ENCODE measurements at places on chromosomes 1 and 21. TPM values are rescaled to one million over a fixed set of nuclear protein-coding genes. Genes with fewer than 3 reads are reported as not detected.

GRCh38 chr1:224252479-224252878 lies 69.4 kb downstream of the DEGS1 start:
- H3K4me3 ChIP-seq, result no peak overlapping the region
- no peak overlapping the region for H3K27ac ChIP-seq

CACNA1S gene
- total RNA-seq, result not detected

- DNase-seq, result no peak
- no peaks in the 10 kb centered on the region for H3K4me1 ChIP-seq
- H3K36me3 ChIP-seq, result no peaks in the 10 kb centered on the region
These were observed 876 bp downstream of the KCNJ15 start for GRCh38 chr21:38257667-38258066.

- H3K27me3 ChIP-seq, result peaks cover 34% of the 10 kb centered on the region
- H3K4me3 ChIP-seq, result no peak overlapping the region
- H3K36me3 ChIP-seq, result no peaks in the 10 kb centered on the region
- peaks cover 4% of the 10 kb centered on the region for H3K4me1 ChIP-seq
- H3K27ac ChIP-seq, result no peak overlapping the region
- DNase-seq, result no peak
These were observed 8.3 kb downstream of the RIPK4 start for GRCh38 chr21:41758550-41758949.

ARHGAP30 gene
- 175 TPM for total RNA-seq

DNA sequence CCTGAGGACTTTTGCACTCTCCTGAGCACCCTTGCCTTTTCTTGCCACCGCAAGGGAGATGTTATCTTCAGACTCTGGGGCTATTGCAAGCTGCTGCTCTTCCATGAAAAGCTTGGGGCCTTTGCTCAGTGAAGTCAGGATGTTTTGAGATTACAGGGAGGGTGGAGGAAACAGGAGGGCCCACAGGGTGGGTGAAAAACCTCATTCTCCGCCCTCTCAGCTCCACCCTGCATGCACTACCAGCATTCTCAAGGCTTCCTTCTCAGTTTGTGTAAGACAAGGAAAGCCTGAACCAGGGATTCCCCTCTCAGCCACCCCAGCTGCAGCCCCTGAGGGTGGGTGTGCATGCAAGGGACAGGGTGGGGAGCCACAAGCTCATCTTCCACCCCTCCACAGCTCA lies 25.8 kb upstream of the ZNF648 start:
- DNase-seq, result no peak
- H3K4me3 ChIP-seq, result no peak overlapping the region
- H3K36me3 ChIP-seq, result no peaks in the 10 kb centered on the region

GRCh38 chr1:170377440-170377839 lies 154.5 kb upstream of the GORAB start:
- H3K4me3 ChIP-seq, result no peak overlapping the region
- H3K27me3 ChIP-seq, result peaks cover 5% of the 10 kb centered on the region
- no peaks in the 10 kb centered on the region for H3K4me1 ChIP-seq

GRCh38 chr1:200411406-200412257 lies 1.8 kb upstream of the ZNF281 start:
- H3K27me3 ChIP-seq, result peaks cover 2% of the 10 kb centered on the region
- no peak for DNase-seq
- peaks cover 26% of the 10 kb centered on the region for H3K36me3 ChIP-seq
- no peak overlapping the region for H3K27ac ChIP-seq
- H3K4me3 ChIP-seq, result no peak overlapping the region

HMGCL gene
- total RNA-seq, result 46.0 TPM

GRCh38 chr1:101188331-101188730 lies 48.5 kb upstream of the S1PR1 start:
- H3K36me3 ChIP-seq, result peaks cover 2% of the 10 kb centered on the region
- H3K27me3 ChIP-seq, result no peaks in the 10 kb centered on the region
- no peak overlapping the region for H3K4me3 ChIP-seq
- H3K4me1 ChIP-seq, result peaks cover 32% of the 10 kb centered on the region

DNA sequence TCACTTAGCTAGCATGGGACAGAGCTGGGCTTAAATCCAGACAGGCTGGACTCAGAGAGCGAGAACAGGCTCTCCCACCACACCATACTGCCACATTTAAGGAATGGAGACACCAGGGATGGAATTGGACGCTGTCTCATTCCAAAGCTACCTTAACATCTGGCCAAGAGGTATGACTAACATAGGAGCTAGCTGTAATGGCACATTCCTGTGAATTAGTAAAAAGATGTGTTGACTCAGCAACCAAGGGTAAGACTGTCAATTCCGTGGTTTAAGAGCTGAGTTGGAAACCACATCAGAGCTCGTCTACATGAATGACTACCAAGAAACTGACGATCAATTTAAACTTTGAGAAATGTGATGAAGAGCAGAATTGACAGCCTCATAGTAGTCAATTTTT lies 8.3 kb upstream of the TNFRSF9 start:
- H3K4me3 ChIP-seq, result peak overlapping the region; percentile 51
- DNase-seq, result peak; percentile 61
- H3K27me3 ChIP-seq, result no peaks in the 10 kb centered on the region
- no peaks in the 10 kb centered on the region for H3K36me3 ChIP-seq
- peaks cover 54% of the 10 kb centered on the region for H3K4me1 ChIP-seq

DNA sequence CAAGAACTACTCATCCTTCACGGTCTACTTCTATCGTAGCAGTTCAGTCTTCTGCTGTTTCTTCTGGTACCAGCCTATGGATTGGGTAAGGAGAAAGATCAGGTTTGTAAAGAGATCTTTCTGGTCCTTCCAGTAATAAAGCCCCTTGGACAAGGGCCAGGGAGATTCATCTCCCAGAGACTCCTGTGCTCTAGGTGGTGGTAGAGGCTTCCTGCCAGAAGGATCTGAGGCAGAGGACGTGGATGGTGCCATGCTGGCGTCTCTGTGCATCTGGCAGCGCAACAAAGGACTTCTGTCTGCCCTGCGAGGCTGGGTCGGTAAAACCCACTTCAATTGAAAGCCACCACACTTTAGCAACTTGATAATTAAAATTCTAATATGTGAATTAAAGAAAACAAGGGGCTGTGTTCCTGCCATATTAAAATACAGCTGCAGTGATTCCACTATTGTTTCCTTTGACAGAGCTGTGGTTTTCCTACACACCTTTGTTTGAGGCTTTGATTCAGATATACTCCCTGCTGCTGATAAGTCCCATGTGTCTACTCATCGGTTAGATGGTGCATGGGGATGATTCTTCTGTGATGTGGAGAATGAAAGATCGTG lies 73.6 kb downstream of the ROR1 start:
- no peak overlapping the region for H3K27ac ChIP-seq
- H3K27me3 ChIP-seq, result no peaks in the 10 kb centered on the region
- H3K4me1 ChIP-seq, result no peaks in the 10 kb centered on the region
- H3K36me3 ChIP-seq, result no peaks in the 10 kb centered on the region

TSPEAR gene
- total RNA-seq, result not detected

DNA sequence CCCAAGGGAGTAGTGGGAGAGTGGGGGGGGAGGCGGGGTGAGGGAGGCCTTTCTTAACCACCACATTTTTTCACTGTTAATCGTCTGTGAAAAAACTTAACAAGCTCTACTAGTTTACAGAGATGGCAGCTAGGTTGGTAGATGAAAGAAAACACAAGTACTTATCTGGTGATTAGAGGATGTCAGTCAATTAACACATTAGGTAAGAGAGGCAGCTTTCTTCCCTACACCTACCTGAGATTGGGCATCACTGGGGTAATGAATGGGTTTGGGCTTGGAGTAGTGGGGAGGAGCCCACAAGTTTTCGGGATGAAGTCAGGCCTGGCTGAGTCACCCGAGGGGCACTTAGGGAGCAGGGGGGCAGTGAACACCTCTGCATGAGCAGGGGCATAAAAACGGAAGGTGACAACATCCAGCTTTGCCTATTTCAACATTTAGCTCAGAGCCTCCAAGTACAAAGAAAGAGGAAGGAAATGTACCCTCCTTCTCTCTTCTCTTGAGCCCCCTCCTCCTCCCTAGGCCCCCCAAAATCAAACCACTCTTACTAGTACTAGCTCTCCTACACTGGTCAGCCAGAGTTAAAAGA lies 2.5 kb downstream of the LBR start:
- peak overlapping the region; percentile 99 for H3K4me3 ChIP-seq
- H3K27me3 ChIP-seq, result no peaks in the 10 kb centered on the region
- peak overlapping the region; percentile 71 for H3K27ac ChIP-seq
- H3K36me3 ChIP-seq, result peaks cover 43% of the 10 kb centered on the region

DNA sequence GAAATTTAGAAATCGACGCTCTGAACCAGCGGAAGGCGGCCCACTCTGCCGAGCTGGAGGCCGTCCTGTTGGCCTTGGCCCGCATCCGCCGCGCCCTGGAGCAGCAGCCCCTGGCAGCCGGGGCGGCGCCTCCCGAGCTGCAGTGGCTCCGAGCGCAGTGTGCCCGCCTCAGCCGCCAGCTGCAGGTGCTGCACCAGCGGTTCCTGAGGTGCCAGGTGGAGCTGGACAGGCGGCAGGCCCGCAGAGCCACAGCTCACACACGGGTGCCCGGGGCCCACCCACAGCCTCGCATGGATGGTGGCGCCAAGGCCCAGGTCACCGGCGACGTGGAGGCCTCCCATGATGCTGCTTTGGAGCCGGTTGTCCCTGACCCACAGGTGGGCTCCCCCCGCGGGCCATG lies 47.0 kb upstream of the DIP2A start:
- H3K36me3 ChIP-seq, result peaks cover 21% of the 10 kb centered on the region
- no peak for DNase-seq
- H3K4me1 ChIP-seq, result no peaks in the 10 kb centered on the region
- H3K27ac ChIP-seq, result no peak overlapping the region
- H3K4me3 ChIP-seq, result no peak overlapping the region

DNA sequence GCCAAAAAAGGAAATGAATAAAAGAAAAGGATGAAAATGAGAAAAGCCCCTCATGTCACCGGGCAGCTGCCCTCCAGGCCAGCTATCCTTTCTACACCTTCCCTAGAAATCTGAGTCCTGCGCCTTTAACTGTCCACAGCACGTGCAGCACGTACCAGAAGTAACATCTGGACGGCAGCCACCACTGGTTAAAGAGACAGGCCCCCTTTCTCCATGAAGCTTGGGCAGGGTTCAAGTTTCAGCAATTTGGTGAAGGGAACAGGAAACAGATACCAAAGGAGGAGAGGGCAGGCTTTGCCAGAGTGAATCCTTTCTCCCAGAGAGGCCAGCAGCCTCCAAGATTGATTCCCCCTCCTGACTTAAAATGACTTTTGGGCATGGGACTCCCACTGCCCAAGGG lies 3.6 kb upstream of the KIAA2013 start:
- no peaks in the 10 kb centered on the region for H3K27me3 ChIP-seq
- DNase-seq, result peak; percentile 58

- H3K36me3 ChIP-seq, result no peaks in the 10 kb centered on the region
- peak overlapping the region; percentile 64 for H3K27ac ChIP-seq
- DNase-seq, result no peak
- H3K4me3 ChIP-seq, result no peak overlapping the region
- H3K4me1 ChIP-seq, result peaks cover 14% of the 10 kb centered on the region
These were observed 4.6 kb upstream of the TIE1 start for GRCh38 chr1:43296207-43296606.

All from activated CD8-positive, alpha-beta T cell treated with anti-CD3 and anti-CD28 coated beads for 36 hours (primary cell).